Vagina (tissue), 2 donors: ENCODE measurements at places on chromosomes 4 and X. TPM values are rescaled to one million over a fixed set of nuclear protein-coding genes. Genes with fewer than 3 reads are reported as not detected.
A peak's percentile ranks its signal among the peaks of the same experiment; 100 is the strongest.

Gene CYTL1
- 2.0 TPM for total RNA-seq

Gene PCDH10
- total RNA-seq = 6.9 TPM

Gene BMPR1B
- total RNA-seq = 0.49 TPM

Gene ARHGEF38
- not detected for total RNA-seq

GRCh38 chr4:91958596-91958995, 345.2 kb upstream of the GRID2 start:
- H3K27ac ChIP-seq = no peak overlapping the region
- H3K36me3 ChIP-seq = no peaks in the 10 kb centered on the region
- DNase-seq = no peak
- no peaks in the 10 kb centered on the region for H3K4me1 ChIP-seq

DNA sequence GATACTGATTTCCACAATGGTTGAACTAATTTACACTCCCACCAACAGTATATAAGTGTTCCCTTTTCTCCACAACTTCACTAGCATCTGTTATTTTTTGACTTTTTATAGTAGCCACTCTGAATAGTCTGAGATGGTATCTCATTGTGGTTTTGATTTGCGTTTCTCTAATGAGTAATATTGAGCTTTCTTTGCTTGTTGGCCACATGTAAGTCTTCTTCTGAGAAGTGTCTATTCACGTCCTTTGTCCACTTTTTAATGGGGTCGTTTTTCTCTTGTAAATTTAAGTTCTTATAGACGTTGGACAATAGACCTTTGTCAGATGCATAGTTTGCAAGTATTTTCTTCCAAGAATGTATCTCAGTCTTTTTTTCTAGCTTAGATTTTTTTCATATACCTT, 10.0 kb downstream of the FBXW7 start:
- peaks cover 7% of the 10 kb centered on the region for H3K4me1 ChIP-seq
- no peak overlapping the region for H3K27ac ChIP-seq
- no peaks in the 10 kb centered on the region for H3K36me3 ChIP-seq
- H3K27me3 ChIP-seq = no peaks in the 10 kb centered on the region
- no peak for DNase-seq

Gene GPR173
- 2.2 TPM for total RNA-seq

DNA sequence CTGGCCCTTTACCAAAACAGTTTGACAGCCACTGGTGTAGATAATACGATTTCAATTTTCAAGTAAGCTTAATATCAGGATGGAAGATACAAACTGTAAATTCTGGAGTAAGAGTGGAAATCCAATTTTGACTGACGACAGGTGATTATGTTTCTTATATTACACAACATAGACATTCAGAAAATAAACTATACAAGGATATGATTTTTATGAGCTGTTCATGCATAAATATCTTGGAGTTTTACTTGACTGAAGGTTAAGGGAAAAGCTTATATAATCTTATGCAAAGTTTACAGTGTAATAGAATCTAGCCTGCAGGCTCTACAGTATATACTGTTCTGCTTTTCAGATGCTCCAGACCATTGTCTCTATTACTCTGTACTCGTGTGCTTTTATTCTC, 1672.3 kb downstream of the ARAP2 start:
- no peak overlapping the region for H3K4me3 ChIP-seq
- H3K27ac ChIP-seq = no peak overlapping the region
- no peaks in the 10 kb centered on the region for H3K36me3 ChIP-seq
- no peaks in the 10 kb centered on the region for H3K4me1 ChIP-seq
- no peaks in the 10 kb centered on the region for H3K27me3 ChIP-seq

DNA sequence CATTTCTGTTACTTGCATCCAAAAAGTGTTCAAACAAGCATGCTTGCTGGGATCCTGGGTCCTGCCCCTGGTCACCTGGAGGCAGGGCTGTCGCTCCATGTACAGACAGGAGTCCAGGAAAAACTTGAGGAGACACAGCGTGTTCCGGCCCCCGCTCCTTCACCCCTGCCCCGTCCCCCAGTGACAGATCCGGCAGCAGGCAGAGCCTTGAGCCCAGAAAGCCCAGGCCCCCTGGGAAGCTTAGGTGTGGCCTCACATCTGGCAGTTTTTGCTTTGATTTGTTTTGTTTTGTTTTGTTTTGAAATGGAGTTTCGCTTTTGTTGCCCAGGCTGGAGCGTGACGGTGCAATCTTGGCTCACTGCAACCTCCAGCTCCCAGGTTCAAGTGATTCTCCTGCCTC, 67.0 kb downstream of the TRMT44 start:
- no peak for DNase-seq
- H3K4me3 ChIP-seq = no peak overlapping the region
- H3K27ac ChIP-seq = peak overlapping the region; percentile 87
- no peaks in the 10 kb centered on the region for H3K27me3 ChIP-seq
- H3K36me3 ChIP-seq = no peaks in the 10 kb centered on the region

- no peaks in the 10 kb centered on the region for H3K4me1 ChIP-seq
- H3K27me3 ChIP-seq = no peaks in the 10 kb centered on the region
- DNase-seq = no peak
- no peak overlapping the region for H3K4me3 ChIP-seq
- no peaks in the 10 kb centered on the region for H3K36me3 ChIP-seq
- H3K27ac ChIP-seq = no peak overlapping the region
Measured at GRCh38 chrX:45743906-45744625, 543.4 kb upstream of the DIPK2B start.

GRCh38 chrX:45850775-45851433, 650.2 kb upstream of the DIPK2B start:
- peak overlapping the region; percentile 62 for H3K4me3 ChIP-seq
- no peaks in the 10 kb centered on the region for H3K27me3 ChIP-seq
- H3K4me1 ChIP-seq = no peaks in the 10 kb centered on the region
- peak overlapping the region; percentile 21 for H3K27ac ChIP-seq
- no peak for DNase-seq

DNA sequence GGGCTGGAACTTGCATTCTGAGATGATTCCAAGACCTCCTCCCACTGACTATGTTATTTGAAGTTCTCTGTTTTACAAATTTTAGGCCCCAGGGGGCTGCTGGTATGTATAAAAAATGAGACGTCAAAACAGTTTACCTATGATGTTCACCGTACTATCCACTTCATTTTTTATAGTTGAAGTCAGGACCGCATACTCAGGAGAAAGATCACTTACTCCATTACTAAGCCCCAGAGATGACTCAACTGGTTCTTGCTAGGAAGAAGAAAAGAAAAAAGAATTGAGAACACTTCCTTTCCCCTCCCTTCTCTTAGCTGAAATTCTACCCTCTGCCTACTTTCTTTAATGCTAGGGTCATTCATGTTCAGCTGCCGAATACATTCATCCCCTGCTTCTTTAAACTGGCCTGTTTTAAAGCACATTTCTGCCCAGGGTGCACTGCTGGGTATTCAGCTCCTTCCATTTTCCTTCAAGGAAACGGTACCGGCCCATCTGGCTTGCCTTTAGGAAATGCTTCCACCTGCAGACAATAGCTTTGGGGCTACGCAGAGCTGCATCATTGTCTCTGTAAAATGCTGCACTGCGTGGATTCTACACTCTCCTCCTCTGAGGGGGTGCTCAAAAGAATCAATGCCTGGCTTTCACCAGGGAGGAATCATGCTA, 66.2 kb downstream of the IRF2 start:
- no peak overlapping the region for H3K4me3 ChIP-seq
- peaks cover 32% of the 10 kb centered on the region for H3K4me1 ChIP-seq
- H3K27ac ChIP-seq = peak overlapping the region; percentile 71
- no peak for DNase-seq
- no peaks in the 10 kb centered on the region for H3K27me3 ChIP-seq

DNA sequence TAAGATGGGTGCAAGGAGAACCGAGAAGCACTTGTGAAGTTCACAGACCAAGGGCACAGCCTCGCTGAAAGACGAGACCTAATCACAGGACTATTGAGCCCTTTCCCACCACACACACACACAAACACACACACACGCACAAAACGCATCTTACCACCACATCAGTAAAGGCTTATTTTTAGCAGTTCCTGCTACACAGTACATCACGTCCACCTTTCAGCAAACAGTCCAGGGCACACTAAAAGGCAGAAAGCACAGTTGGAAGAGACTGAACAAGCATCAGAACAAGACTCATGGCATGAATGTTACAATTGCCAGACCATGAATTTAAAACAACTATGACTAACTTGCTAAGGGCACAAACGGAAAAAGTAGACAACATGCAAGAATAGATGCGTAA, 83.6 kb upstream of the MAPK10 start:
- no peak for DNase-seq
- H3K36me3 ChIP-seq = no peaks in the 10 kb centered on the region
- H3K27me3 ChIP-seq = no peaks in the 10 kb centered on the region
- H3K4me3 ChIP-seq = no peak overlapping the region
- H3K4me1 ChIP-seq = peaks cover 19% of the 10 kb centered on the region
- H3K27ac ChIP-seq = no peak overlapping the region

GRCh38 chr4:3532751-3533422, 665 bp upstream of the LRPAP1 start:
- no peak for DNase-seq
- peak overlapping the region; percentile 99 for H3K4me3 ChIP-seq
- H3K27me3 ChIP-seq = no peaks in the 10 kb centered on the region
- peaks cover 7% of the 10 kb centered on the region for H3K36me3 ChIP-seq

Gene IL2
- total RNA-seq = not detected

GRCh38 chrX:18010253-18010652, 149.2 kb upstream of the RAI2 start:
- no peak overlapping the region for H3K27ac ChIP-seq
- no peak for DNase-seq
- H3K4me3 ChIP-seq = no peak overlapping the region
- no peaks in the 10 kb centered on the region for H3K36me3 ChIP-seq
- H3K27me3 ChIP-seq = no peaks in the 10 kb centered on the region

Gene UNC5C
- 12.0 TPM for total RNA-seq

GRCh38 chrX:99308302-99308701, 1101.8 kb downstream of the PCDH19 start:
- H3K27me3 ChIP-seq = no peaks in the 10 kb centered on the region
- H3K27ac ChIP-seq = no peak overlapping the region
- H3K36me3 ChIP-seq = no peaks in the 10 kb centered on the region
- H3K4me1 ChIP-seq = no peaks in the 10 kb centered on the region
- DNase-seq = no peak

Gene MAGED4
- total RNA-seq = 2.7 TPM

DNA sequence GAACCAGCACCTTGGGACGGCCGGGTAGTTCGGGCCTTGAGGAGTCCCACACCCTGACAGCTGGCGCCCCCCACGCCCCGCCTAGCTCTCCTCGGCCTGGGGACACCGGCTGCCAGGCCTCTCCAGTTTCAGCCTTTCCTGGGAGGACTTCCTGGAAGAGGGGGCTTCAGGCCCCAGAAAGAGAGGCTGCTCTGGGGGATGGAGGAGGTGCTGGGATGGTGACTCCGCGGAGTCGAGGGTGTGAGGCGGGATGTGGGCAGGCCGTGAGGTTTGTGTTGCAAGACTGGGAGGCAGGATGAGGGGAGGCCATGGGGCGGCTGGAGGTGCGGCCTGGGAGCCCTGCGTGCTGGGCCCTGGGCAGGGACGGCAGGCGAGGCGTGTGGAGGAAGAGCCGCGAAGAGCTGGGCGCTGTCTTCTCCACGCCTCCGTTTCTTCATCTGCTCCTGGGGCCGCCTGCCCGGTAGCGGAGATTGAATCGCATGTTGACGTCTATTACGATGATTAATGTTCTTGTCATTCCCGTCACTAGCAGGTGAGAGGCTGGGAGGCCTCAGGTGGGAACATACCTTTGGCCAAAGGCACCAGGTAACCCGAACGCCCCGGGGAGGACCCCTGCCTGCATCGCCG, 918 bp upstream of the FGFRL1 start:
- no peaks in the 10 kb centered on the region for H3K36me3 ChIP-seq
- H3K4me1 ChIP-seq = peaks cover 30% of the 10 kb centered on the region
- H3K27ac ChIP-seq = peak overlapping the region; percentile 87
- peak overlapping the region; percentile 52 for H3K4me3 ChIP-seq

DNA sequence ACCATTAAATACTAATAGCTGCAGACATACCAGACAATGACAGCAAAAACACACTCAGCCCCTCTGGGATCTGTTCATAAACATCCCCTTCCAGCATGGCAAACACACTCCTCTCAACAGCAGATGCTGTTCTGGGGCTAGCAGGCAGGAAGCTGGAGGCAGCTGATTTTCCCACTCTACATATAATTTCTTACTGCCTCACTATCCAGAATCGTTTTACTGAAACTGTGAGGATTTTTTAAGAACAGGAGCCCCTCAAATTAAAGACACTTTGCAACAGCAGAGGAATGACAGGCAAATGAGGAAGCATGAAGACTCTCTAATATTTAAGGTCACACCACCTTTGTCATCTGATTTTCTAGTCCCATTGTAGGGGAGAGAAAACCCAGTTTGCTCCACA, 2.2 kb downstream of the MAPK10 start:
- H3K4me1 ChIP-seq = peaks cover 15% of the 10 kb centered on the region
- no peak overlapping the region for H3K4me3 ChIP-seq
- DNase-seq = no peak
- H3K27ac ChIP-seq = no peak overlapping the region

Gene CLIC2
- total RNA-seq = 15.5 TPM
